Activated gamma-delta T cell treated with Interleukin-2 at 50 U/mL for 16 hours (primary cell): ENCODE measurements at places on chromosomes 12 and 14.
A peak's percentile ranks its signal among the peaks of the same experiment; 100 is the strongest.

GRCh38 chr14:103679351-103679750 is 35.9 kb downstream of the XRCC3 start:
- DNase-seq: peak; percentile 20

DNA sequence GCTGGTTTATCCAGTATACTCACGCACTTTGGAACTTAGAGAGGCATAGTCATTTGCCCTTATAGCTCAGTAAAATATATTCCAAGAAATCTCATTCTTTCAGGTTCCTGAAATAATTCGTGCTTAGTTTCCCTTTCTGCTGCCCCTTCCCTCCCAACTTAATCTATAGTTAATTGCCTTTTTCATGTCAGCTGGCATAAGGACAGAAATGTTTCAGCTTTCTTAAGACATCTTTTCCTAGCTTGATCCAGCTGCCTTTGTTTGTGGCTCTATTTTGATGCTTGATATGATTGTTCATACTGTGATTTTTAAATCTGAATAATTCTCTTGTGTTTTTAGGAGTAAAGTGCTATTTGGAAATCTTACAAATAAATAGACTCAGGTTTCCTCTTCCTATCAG is 120.0 kb upstream of the SEL1L start:
- no peak for DNase-seq

DNA sequence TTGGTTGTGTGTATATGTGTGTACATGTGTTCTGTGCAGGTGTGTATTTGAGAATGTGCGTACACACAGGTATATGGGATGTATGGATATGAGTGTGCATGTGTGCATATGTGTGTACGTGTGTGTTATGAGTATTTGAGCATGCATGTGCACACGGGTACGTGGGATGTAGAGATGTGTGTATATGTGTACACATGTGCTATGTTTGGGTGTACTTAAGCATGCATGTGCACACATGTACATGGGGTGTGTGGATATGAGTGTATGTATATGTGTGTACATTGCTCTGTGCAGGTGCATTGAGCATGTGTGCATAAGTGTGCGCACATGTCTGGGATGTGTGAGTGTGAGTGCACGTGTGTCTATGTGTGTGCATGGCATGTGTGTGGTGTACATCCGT is 34.3 kb upstream of the SFSWAP start:
- DNase-seq: no peak

DNA sequence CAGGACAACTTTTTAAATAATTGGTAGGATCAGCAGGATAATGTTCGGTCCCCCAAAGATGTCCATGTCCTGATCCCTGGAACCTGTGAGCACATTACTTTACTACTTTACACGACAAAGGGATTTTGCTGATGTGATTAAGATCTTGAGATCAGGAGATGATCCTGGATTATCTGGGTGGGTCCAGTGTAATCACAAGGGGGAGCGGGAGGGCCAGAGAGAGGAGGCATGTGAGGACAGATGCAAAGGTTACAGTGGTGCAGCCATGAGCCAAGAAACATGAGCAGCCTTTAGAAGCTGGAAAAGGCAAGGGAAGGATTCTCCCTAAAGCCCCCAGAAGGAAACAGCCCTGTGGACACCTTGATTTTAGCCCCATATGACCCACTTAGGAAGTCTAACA is 33.1 kb downstream of the KCNK10 start:
- no peak for DNase-seq

DNA sequence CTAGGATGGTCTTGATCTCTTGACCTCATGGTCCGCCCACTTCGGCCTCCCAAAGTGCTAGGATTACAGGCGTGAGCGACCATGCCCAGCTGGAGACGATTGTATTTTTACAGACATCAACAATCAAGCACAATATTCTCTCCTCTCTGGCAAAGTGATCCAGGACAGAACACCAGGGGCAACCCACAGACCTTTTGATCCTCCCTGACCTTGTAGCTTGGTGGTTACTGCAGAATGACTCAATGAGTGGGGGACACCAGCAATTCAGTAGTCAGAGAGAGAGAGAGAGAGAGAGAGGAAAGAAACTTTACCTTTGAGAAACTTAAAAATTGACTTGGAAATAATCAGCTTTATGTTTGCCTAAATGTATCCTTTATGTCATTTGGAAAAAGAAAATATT is 51.2 kb downstream of the DRAM1 start:
- DNase-seq: no peak

- no peak for DNase-seq
These were observed 19.3 kb downstream of the GXYLT1 start for GRCh38 chr12:42125388-42125767.

GRCh38 chr12:48281811-48282210 is 68.9 kb downstream of the ZNF641 start:
- DNase-seq: no peak

DNA sequence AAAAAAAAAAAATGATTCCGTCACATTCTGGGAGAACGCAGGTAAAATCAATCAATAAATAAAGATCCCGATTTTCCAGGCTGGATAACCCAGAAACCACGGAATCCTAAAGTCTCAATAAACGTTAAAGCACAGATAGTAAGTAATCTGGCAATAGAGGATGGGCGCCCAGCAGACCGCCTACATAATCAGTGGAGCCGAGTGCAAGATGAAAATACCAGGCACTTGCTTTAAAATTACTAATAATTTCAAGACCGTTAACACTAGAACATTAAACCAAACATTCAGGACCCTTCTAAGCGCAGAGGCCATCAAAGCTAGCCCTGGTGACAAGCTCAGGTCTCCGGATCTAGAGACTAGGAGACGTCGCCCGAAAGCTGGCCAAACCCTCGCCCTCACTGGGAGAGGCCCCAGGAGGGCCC is 1.2 kb upstream of the DCAF11 start:
- DNase-seq: no peak

DNA sequence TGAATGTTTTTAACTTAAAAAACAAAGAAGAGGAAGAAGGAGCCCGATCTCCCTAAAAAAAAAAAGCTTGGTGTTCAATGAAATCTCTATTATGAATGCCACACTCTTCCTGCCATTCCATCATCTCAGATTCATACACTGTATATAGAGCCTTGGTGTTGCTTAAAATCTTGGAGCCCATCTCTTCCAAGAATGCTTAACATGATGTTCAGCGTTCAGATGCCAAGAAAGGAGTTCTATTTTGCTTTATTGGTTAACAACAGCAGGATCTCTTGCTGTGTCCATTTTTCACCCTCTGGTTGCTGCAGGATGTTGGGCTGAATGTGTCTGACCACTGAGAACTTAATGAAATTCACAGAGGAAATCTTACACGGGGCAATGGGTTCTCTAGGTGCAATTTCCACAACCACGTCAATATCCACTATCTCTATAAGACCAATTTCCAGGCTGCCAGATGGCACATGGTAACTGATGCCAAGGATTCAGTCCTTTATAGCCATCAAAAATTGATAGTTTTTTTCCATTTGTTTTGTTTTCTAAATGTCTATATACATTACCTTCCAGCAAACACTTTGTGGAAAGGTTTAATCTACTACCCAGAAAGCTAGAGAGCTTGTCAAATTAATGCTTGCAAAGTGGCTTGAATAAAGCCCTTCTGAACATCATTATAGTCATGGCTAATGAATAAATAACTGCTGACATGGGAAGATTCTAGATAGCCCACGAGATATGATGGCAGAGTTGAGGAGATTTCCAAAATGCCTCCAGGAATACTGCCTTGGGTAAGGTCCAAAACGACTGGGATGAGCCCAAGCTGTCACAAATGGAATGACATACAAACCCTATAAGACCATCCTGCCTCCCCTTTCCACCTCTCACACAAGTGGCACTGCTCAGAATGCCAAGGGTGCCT is 26.5 kb downstream of the RERG start:
- DNase-seq: no peak

- DNase-seq: no peak
These were observed 145.2 kb downstream of the PRIMA1 start for GRCh38 chr14:93643127-93643526.

- DNase-seq: no peak
These were observed 61.0 kb downstream of the EPS8 start for GRCh38 chr12:15728118-15728598.

DNA sequence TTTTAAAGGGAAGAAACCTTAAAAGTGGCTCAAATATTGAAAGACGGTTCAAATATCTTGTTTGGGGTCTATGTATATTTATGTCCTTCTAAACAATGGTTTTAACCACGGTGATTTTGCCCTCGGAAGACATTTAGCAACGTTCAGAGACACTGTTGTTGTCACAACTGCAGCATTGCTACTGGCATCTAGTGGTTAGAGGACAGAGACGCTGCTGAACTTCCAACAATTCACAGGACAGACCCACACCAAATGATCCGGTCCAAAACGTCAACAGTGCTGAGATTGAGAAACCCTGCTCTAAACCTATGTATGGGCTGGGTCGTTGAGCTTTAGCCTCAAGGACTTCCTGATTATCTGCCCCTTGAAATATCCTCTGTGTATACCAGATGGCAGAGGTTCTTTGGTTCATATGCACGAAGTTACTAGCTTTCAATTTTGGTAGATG is 1.7 kb downstream of the ANGEL1 start:
- DNase-seq: peak; percentile 5

DNA sequence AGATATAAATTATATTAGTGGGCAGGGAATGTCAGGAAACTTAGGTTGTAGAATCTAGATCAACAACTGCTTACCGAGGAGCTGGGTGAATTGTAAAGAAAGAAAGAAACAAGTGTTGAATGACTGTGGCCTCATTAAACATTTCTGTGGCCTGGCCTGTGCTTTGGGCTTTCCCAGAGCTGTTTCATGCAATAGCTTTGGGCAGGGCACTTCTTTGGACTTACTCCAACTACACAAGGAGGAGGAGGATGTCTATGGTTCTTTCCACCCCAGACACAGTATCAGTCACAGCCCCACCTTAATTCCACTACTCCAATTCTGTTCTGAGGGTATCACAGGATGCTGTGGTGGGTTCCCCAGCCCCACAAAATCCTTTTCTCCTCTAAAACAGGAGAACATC is 38.0 kb downstream of the DPF3 start:
- DNase-seq: no peak

DNA sequence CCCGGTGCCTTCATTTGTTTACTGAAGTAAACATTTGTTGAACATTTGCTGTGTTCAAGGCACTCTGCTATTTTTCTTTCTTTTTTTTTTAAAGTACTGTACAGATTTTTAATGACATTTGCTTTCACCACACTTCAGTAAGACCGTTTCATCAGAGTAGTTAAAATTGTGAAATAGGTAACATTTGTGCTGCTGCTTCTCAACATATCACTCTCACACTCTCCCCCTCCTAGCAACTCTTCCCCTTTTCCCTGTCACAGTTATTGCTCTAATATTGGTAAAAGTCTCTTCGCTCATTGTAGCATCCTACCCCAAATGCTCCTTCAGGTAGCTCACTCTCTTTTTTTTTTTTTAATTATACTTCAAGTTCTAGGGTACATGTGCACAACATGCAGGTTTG is 49.6 kb downstream of the SRGAP1 start:
- DNase-seq: no peak

GRCh38 chr12:114917953-114918352 is 234.0 kb upstream of the TBX3 start:
- DNase-seq: no peak

DNA sequence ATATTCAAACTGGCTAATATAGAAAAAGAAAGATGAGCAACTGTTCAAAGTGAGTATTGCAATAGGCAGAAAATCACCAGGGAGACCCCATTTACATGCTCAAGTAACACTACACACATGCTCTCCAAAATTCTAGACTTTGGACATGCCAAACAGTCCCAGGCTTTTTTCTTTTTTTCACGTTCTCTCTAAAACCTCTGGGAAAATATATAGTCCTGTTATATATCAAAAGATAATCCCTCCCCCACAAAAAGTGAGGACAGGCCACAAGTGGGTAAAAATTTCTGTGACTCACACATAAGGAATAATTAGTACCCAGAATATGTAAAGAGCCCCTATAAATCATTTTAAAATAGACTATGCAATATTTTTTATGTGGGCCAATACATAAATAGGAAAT is 55.2 kb downstream of the EFCAB11 start:
- DNase-seq: no peak

DNA sequence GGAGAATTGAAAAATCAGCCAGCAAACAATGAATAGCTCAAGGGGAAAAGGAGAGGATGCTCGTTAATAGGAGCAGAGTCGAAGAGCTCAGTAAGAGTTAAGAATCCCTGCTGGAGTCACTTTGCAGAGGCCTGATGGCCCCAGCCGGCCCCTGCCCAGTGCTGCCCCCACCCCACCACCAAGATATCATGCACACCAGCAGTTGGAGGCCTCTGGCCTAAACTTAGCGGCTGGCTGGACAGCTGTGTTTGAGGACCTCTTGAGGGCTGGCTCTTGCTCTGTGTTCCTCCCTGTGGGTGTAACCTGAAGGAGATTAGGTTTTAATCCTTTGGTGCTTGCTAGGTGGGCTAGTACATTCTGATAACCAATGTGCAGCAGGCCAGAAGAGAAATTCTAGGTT is 142.0 kb downstream of the PLXNC1 start:
- DNase-seq: no peak

GRCh38 chr12:66409195-66409871 is 107.0 kb downstream of the HELB start:
- DNase-seq: peak; percentile 33

DNA sequence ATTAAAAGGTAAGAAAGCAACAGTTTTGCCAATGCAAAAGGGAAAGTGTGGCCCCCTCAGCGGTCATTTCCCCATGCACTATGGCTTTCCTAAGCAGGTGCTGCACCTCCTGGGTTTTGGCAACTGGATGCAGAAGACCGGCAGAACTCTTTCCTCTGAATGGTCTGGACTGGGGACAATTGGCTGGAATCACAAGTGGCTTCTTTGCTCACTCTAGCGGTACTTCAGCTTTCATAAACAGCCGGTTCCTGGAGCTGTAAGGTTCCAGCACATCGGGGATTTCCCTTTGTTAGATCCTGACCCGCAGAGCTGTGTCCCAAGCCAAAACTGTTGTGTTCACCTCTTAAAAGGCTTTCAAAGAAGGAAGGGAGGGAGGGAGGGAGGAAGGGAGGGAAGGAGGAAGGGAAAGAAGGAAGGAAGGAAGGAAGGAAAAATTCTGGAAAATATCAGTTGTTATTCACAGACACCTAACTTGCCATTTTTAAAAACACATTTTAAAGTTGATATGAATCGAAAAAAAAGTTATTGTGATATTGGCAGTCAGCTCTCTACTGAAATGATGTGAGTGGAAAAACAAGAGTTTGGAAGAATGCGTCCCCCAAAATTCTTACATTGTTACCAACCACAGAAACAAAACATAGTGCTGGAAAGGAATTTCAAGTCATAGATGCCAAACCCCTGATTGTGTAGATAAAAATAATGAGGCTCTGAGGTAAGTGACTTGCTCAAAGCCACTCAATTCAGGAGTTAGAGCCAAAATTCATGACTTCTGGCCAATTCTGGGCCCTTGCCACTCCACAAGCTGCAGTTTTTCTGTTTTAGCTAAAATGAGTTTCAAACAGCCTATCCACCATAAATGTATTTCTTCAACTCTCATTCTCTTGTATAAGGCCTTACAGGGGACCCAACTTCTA is 220.6 kb upstream of the HMGA2 start:
- no peak for DNase-seq

DNA sequence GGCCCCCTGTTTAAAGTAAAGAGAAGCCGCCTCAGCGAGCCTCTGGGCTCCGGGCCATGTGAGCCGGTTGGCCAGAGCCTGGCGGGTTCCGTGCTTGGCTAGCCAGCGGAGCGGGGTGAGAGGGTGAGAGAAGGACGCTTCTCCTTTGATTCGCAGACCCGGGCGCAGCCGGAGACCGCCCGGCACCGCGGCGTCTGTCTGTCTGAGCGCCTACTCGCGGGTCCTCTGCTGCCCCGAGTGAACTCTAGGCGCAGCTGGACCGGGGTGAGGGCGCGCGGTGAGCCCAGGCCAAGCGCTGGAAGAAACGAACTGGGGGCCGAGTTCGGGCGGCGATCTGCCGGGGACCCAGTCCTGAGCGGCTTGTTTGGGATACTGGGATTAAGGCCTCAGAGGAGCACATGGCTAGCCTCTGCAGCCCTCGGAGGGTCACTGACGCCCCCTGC is 41.4 kb upstream of the TBX5 start:
- DNase-seq: no peak
